ENCODE measurements at places on chromosomes 5 and 9.

GRCh38 chr5:33361781-33362180 is 79.0 kb upstream of the TARS1 start:
- no peak for DNase-seq

GRCh38 chr9:28941856-28942255 is 1368.6 kb upstream of the C9orf72 start:
- no peak for DNase-seq

DNA sequence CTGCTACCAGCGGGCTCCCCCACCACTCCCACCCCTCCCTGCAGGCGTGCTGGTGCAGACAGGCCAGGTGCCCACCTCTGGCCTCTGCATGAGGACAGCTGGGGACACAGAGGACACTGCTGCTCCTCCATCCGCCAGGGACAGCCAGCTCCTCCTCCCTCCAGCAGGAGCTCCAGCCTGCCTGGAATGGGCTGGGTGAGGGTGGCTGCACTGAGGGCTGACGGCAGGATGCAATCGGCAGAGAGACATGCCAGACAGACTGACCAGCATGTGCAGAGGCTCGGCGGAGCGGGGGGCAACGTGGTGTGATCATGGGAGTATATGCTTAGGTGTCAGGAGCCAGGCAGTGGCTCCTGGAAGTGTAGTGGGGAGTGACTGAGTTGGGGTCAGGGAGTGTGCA is 68.4 kb downstream of the RASGEF1C start:
- no peak for DNase-seq

GRCh38 chr9:96085491-96086143 is 210.1 kb downstream of the ERCC6L2 start:
- no peak for DNase-seq

GRCh38 chr9:80586786-80587330 is 1015.1 kb downstream of the TLE4 start:
- no peak for DNase-seq

GRCh38 chr5:122102825-122103224 is 24.8 kb upstream of the LOX start:
- DNase-seq: no peak

Data from activated CD4-positive, alpha-beta T cell treated with anti-CD3 and anti-CD28 coated beads for 4 hours (primary cell).